Right cardiac atrium (tissue), 5 donors: ENCODE measurements at places on chromosomes 1 and 21.
A peak's percentile ranks its signal among the peaks of the same experiment; 100 is the strongest.

DNA sequence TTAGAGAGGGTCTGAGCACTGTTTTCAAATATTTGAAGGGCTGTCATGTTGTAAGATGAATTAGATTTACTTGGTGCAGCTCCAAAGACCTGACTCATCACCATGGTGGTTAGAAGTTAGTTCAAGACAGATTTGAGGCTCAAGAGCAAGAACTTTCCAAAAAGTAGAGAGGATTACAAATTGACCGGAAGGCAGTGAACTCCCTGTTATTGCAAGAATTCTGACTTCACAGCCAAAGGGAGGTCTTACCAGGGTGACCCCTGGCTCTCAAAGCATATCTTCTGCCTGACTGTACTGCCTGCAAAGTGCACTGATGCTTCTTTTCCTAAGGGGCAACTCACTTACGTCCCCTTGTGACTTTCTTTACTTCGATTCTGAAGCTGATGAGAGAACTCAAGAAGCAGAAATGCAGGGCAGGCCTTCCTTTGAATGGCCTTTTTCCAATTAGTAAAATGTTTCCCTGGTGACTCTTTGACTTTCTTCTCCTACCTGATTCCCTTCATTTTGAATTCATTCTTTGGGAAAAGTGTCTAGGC is 86.4 kb downstream of the NAV1 start:
- DNase-seq = no peak

DNA sequence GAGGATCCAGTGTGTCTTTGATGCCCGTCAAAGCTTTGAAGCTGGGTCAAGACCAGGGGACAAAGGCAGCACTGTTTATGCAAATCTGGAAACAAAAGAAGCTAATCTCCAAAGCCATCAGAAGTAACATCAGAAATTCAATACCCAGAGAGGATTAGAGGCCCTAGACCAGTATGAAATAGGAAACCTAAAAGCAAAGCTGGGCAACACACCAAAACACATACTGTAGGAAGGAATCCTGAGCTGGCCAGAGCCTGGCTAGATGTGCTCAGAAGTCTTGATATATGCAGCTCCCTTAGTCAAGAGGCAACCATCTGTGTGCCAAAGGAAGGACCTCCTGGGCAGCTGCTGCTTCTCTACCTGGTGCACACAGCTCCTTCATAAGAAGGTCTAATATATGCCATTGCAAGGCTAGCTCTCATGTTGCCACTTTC is 12.3 kb downstream of the COLGALT2 start:
- peak; percentile 59 for DNase-seq

DNA sequence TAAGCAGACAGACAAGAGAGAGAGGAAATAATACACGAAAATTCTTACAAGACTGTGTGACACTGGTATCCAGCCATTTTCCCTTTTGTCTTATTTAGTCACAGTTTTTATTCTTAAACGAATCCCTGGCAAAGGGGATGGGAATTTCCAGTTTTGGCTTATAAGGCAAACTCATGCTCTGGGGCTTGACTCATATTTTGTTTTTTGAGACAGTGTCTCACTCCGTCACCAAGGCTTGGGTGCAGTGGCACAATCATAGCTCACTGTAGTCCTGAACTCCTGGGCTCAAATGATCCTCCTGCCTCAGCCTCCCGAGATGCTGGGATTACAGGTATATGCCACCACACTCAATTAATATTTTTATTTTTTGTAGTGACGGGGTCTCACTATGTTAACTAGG is 31.9 kb downstream of the PTGER3 start:
- DNase-seq = no peak

DNA sequence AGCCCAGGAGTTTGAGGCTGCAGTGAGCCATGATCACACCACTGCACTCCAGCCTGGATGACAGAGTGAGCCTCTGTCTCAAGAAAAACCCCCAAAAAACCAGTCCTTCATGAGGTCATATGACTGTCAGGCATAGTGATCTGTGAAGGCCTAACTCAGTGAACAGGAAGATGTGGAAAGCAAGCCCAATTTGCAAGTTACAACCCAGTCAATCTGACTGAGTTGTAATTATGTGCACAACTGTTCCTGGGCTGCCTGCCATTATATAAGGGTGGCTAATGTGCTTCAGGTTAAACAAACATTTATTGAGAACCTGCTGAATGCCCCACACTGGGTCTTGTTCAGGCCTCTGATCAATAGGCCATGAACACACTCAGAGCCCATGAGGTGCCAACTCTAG is 38.2 kb upstream of the KIRREL1 start:
- DNase-seq = no peak

DNA sequence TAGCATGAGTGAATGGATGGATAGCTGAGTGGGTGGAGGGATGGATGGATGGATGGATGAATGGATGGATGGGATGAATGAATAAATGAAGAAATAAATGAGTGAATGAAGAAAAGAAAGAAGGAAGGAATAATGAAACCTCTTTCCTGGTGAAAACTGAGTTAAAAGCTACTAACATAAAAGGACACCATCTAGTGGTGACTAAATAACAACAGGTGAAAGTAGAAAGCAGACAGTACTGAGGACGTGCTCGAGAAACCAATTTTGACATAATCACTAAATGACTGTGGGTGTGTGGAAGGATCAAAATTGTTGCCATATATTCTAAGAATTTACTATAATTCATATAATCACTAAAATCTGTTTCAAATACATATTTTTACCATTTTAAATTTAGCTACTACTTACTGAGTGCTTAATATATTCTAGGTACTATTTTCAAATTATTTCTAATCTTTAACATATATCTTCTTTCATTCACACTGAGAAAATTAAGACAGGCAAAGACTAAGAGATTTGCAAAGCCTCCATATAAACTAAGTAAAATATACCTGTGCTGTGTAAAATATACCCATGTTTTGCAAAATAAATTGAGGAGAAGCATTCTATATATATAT is 522.9 kb downstream of the LRRIQ3 start:
- DNase-seq = no peak

- no peak for DNase-seq
These were observed 50.2 kb upstream of the LRP8 start for GRCh38 chr1:53378061-53378460.

- DNase-seq = peak; percentile 61
These were observed 12.6 kb upstream of the SAMD11 start for GRCh38 chr1:910881-911721.

- no peak for DNase-seq
These were observed 228.6 kb upstream of the LYPLAL1 start for GRCh38 chr1:218945050-218945449.

DNA sequence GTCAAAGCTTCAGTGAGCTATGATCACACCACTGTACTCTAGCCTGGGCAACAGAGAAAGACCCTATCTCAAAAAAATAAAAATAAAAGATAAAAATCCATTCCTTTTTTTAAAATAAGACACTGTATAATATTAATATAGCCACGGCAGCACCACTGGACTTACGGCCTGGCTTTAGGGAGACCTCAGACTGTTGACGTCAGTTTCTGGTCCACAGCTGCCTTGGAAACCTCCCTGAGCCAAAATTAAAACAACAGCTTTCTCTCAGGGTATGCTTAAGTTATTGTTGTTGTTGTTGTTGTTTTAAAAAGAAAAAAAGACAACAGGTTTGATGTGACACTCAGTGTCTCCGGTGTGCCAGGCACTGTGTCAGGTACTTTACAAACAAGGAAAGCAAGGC is 42.0 kb downstream of the CAPZB start:
- DNase-seq = no peak

GRCh38 chr21:27739187-27739586 is 772.3 kb upstream of the ADAMTS5 start:
- no peak for DNase-seq

DNA sequence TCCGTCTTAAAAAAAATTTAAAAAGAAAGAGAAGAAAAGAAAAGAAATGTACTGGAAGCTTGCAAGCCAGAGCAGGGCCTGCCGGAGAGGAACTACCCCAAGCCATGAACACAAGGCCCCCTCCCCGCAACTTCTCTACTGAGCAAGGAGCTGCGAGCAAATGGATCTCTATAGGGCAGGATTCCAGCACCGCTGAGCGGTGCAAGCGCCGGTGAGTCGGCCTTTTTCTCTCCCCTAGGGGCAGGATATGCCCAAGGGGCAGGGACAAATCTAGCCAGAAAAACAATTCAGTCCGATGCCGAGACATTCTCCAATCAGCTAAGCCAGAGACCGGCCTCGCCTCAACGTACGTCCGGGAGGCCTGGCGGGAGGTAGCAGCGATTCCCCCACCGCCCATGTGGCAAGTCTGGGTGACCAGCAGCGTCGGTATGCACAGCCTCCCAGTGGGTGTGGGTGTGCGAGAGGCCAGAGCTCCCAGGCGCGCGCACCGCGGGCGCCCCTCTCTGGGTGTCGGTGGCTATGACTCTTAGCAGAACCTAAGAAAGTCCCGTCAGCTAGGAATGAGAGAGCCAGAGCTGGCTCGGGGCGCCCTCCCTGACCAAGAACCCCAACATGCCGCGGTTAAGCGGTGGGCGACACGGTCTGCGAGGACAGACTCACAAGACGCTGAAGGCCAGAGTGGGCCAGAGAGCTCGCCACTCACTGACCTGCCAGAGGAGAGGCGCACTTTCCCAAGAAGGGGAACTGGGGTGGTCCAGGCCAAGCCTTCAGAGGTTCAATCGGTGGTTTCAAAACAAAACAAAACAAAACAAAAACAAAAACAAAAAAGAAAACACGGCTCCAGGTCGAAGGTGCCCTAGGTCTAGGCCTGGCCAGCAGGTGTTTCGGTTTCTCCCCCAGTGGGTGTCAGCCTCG is 1.9 kb downstream of the CSMD2 start:
- DNase-seq = peak; percentile 87

DNA sequence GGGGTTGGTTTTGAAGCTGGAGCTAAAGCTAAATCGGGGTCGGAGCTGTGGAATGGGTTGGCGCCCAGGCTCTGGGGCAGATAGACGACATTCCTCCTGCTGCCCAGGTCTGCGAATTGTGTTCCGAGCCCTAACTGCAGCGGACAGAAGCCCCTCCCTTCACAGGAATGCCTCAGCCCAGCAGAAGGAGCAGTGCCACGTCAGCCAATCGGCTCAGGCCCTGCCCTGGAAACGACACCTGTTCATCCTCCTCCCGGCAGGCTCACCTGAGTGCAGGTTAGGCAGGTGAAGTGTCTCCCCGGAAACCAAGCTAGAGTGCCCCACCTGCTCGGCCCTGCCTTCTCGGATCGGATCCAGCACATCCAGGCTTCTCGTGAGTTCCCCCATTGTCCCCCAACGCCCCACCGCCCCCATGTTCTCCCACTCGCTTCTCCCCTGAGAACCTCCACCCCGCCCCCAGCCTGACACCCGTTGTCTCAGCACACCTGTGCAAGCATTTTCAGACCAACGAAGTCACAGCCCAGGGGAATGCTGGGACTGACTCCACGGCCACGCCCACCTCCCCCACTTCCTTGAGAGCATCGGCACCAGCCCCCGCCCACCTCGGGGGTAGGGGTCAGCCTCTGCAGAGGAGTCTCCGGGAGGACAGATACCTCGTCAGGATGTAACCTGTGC is 775 bp downstream of the TMEM125 start:
- DNase-seq = peak; percentile 56

- no peak for DNase-seq
These were observed 17.5 kb downstream of the TRMT1L start for GRCh38 chr1:185139246-185139645.

DNA sequence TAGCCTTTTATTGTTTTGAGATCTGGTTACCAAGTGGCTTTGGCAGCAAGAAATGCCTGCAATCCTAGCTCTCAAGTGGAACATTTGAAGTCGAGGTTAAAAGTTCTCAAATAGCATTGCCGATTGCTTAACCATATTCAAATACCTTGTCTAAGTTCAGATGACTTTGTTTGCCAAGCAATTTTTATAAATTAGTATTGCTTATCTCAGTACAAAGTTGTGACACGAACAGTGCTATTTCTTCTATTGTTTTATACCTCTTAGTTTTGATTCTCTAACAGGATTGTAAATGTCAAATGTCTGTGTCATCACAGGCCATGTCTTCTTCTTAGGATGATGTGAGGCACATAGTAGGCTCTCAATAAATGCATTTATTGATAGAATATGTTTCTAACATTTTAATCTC is 633.3 kb downstream of the PTPRC start:
- DNase-seq = no peak
